ENCODE measurements at places on chromosomes 1 and 21.

- no peak for DNase-seq
Measured at GRCh38 chr1:43560286-43560685, 29.6 kb downstream of the PTPRF start.

DNA sequence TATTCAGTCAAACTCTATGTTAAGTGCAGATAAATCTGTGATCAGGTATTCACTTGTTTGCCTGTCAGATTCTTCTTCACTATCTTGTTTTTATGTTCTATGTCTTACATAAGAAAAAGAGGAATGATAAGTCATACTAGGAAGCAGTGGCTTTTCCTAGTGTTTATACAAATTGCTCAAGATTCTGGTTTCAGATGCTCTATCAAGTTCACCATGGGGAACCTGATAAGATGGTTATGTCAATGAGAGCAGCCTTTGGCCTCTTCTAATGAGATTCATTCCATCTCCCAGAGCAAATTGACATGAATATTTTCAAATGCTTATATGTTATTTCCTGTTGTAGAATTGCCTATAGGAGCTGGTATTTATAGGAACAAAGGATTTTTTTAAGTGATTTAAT, 218.8 kb upstream of the TMPRSS15 start:
- no peak for DNase-seq

DNA sequence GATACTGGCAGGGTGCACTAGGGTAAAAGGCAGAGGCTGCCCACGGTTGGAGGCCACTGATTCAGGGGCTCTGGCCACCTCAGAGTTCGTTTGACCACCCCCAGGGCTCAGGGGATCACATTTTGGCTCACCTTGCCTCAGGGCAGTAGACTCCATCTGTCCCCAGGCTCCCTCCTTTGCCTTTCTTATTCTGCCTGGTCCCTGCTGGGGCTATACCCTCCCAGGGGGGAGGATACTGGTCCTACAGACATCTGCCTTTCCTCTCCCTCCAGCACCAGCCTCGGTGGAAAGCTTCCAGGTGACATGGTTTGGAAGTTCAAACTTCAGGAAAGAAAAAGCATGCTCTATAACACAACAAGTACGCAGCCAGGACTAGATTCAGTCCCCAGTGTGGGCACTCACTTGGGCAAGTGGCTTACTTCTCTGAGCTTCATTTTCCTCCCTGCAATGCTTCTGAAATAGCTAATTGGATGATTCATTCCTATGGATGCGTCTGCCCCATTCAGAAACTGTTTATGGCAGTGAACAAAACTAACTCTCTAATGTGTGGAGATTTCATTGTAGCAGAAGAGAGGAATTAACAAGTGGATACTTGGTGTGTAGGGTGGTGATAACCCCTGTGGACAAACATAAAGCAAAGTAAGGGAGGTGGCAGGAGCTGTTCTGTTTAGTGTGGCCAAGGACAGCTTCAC, 154.8 kb downstream of the TRABD2B start:
- DNase-seq, result no peak

- no peak for DNase-seq
Measured at GRCh38 chr21:38351961-38352521, 95.2 kb downstream of the KCNJ15 start.

GRCh38 chr1:162212713-162213112, 143.2 kb downstream of the NOS1AP start:
- DNase-seq, result no peak

- no peak for DNase-seq
Measured at GRCh38 chr1:154578058-154578418, 10.5 kb downstream of the CHRNB2 start.

- DNase-seq, result no peak
Measured at GRCh38 chr1:201690528-201690927, 138.4 kb upstream of the IPO9 start.

DNA sequence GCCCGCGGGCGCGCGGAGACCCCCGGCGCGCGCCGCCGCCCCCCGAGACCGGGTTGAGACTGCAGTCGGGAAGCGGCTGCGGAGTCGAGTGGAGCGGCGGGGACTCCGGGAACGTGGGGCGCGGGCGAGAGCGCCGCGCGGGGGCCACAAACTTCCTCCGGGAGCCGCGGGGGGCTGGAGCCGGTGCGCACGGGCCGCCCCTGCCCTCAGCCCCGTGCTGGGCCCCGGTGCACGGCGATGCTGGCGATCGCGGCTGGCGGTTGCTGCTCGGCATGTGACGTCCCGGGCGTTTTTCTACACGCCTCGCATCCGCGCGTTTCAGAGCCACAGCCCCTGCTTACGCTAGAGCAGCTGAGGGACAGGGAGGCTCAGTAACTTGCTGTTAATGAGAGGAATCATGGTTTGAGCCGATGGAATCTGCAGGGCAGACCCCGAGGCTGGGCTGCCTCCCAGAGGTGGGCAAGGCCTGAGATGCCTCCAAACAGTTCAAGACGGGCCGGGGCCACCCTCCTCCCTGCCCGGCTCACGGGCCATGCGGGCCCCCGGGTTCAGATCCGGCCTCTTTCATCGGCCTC, 520 bp downstream of the TMEM201 start:
- no peak for DNase-seq

- DNase-seq, result no peak
Measured at GRCh38 chr1:5936621-5937372, 55.4 kb downstream of the NPHP4 start.

DNA sequence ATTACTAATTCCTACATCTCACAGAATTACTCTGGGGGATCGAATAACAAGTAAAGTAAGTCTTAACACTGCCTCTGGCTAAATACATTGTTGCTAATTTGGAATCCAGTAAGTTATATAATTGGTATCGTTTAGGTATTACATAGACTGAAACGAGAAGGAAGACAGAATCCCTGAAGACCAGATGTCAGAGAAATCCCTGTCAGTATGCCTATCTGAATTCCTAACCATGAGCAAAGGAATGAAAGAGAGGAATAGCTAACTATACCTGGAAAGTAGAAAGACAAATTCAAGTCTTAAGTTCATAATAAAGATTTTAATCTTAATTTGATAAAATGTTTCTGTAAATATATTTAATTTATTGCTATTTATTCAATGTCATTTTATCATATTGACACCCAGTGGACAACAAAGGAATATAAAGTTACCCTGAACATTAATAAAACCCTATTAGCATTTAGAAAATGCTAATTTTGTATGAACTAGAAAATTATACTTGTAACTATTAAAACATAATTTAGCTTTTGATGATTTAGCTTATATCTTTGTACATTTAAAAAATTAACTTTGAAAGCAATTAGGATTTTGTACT, 11.4 kb downstream of the DEPDC1 start:
- no peak for DNase-seq

- no peak for DNase-seq
Measured at GRCh38 chr1:182752077-182752988, 37.2 kb upstream of the NPL start.

DNA sequence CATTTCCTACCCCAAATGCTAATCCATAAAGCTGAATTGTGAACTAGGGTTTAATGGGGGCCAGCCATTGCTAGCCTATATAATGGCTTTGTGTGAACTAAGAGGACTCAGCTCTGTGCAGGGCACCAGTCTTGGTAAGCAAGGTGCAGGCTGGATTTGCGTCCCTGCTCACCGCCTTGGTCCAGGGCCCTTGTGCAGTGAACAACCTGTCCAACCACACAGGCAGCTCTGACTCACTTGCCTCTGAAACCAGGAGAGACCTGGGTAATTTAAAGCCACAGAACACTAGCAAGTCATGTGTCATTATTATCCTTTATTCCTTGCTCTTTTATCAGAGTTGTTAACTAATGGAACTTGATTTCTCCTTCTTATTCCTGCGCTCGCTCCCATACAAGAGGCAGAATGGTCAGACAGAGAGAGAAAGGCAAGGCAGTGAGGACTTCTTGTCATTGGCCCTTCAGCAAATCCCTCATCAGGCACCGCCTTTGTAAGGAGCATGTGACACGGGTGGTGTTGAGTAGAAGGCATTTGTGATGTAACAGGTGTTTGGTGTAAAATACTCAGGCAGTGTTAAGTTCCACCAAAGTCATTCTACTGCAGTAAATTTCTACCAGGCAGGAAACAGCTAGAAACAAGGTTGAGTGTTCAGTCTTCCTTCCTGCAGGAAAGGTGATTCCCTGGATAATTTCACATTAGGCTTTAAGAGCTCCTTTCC, 67.3 kb upstream of the OLIG2 start:
- DNase-seq, result no peak

- no peak for DNase-seq
Measured at GRCh38 chr1:231929311-231929710, 302.7 kb downstream of the DISC1 start.

- DNase-seq, result no peak
Measured at GRCh38 chr1:15033264-15033663, 120.3 kb upstream of the TMEM51 start.

- no peak for DNase-seq
Measured at GRCh38 chr1:37186246-37186756, 152.0 kb upstream of the GRIK3 start.

DNA sequence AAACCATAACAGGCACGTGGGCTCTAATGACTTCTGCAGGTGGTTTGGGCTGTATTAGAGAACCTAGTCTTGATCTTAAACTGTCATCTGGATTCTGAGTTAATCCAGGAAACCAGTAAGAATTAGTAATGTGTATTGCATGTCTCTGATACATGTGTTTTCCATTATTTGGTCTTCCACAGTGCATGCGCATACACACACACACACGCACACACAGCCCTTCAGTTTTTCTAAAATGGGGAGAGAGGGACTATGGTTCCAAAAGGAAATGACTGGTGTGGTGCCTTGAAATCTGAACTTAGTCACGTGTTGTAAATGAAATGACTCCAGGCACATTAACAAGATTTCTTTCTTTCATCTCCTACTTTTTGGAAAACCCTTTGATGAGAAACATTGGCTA, 67.6 kb downstream of the OLFML2B start:
- DNase-seq, result no peak

GRCh38 chr1:34911465-34911864, 18.0 kb downstream of the DLGAP3 start:
- no peak for DNase-seq
